ENCODE measurements at places on chromosomes 6 and 20.

- DNase-seq, result no peak
Observed at GRCh38 chr20:32282461-32282860, 5.0 kb downstream of the KIF3B start.

DNA sequence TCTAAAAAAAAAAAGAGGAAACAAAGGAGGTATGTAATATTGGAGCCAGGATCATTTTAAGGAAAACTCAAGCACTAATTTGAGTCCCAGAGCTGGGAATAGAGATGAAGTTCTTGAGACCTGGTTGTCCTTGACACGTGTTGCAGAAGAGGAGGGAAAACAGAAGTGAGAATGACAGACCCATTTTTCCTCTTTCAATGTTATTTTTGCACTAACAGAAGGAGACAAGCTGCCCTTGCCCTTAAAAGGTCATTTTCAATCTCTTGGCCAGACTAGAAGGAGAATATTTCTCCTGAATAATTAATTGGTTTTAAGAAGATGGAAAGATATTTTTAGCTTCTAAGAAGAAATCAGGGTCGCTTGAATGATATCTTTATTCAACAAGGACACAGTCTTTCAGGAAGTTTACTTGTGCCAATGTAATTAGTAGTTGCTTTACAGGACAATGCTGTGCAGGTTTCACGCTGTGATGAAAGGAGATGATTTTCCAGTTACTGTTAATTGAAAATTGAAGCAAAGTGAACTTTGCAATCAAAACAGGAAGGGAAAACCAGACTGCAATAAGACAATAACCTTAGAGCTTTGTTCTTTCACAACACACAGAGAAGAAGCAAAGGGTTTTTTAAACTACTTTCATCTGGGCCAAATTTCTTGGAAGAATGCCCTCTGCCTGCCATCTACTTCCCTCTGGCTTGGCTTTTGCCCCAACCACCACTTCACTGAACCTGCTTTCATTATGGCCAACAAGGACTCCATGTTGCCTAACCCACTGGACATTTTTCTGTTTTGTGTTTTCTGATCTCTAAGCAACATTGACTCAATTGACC lies 107.8 kb upstream of the SHLD1 start:
- DNase-seq, result no peak

GRCh38 chr6:33124525-33124901 lies 48.7 kb downstream of the HLA-DPB1 start:
- DNase-seq, result no peak

- DNase-seq, result no peak
Observed at GRCh38 chr20:61391812-61392520, 139.9 kb downstream of the CDH4 start.

- no peak for DNase-seq
Observed at GRCh38 chr6:11039040-11039439, 5.1 kb downstream of the ELOVL2 start.

GRCh38 chr20:38132156-38132909 lies 32.7 kb downstream of the TGM2 start:
- DNase-seq, result no peak

DNA sequence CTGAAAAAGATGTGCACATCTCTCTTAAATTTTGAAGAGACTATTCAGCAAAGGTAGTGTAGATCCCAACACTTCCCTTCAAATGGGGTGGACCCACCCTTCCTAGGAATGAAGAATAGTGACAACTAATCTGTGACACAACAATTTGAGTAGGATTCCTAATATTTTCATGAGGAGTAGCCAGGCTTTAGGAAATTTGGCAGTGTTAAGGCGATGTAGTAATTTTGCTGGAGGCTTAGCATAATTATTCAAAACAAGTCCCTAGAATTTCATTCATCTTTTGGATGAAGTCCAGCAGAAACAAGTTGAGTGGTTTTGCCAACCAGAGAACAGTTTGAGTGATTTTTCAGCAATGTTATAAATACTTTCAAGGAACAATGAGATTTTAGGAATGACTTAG lies 52.4 kb downstream of the ELOVL4 start:
- DNase-seq, result no peak

DNA sequence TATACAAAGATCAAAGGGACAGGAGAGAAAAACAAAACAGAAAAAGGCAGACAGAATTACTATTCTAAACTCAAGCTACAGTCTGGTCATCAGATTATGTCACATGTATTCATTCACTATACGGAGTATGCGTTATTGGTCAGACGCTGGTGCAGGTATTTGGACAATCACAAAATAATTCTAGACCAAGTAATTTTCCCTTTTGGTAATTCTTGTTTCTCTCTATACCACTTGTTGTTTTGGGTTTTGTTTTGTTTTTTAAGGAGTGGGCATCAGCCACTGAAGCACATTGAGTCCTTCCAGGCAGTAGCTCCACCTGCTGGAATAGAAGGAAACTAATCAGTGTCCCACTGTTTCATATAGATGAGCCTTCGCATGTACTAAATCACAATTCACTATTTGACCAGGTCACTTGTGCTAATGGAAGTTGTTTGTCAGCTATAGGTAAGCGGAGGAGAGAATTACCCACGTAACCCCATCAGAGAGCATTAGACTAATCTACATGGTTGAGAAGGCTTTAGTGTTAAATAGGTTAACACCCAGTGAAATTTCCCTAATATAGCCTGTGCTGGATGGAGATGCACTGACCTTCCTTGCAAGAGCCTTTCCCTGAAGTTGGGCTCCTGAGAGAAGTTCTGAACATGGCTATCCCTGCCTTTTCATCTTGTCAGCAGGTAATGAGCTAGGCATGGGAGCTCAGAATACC lies 77.9 kb downstream of the TNFAIP3 start:
- DNase-seq, result no peak

GRCh38 chr6:14423955-14424354 lies 306.4 kb downstream of the CD83 start:
- DNase-seq, result no peak

DNA sequence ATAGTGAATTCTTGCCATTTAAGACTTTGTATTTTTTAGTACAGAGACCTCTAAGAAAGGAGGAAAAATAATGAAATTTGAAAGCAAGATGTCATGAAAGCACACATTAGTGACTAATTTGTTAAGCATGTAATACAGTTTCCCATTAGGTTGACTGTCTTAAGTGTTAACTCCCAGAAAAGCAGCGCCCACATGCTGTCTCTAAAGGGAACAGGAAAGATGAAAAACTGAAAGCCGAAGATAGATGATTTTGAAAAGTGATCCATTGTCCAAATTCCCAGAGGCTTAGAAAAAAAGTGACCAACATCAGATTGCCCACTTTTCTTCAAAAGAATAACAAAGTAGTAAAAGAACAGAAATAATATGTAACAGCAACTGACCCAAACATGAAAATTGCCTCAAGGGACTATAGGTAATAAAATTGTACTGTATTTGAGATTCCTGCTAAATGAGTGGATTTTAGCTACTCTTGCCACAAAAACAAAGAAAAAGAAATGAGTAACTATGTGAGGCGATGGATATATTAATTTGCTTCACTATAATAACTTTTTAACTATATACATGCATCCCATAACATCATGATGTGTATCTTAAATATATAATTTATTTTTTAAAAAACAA lies 83.2 kb upstream of the OGFRL1 start:
- DNase-seq, result no peak

- no peak for DNase-seq
Observed at GRCh38 chr20:64238851-64239387, 16.6 kb upstream of the PCMTD2 start.

- DNase-seq, result no peak
Observed at GRCh38 chr6:17004269-17004668, 97.6 kb upstream of the STMND1 start.

GRCh38 chr20:56382696-56383095 lies 9.3 kb downstream of the AURKA start:
- no peak for DNase-seq

DNA sequence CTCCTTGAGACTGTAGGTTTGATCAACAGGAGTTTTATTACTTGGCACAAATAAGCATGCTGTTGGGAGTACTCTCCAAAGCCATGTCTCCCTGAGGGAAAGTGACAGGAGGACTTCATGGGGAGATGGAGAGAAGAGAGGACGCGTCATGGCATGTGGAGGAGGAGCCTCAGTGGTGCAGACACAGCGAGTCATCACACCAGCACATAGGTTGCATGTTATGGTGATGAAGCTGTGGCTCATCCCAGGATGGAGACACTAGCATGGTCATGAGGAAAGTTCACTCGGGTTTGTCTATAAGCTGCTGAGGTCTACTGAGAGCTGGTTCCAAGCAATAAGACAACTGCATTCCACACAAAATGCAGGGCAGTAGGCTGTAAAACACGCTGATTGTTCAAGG lies 13.2 kb upstream of the SSTR4 start:
- no peak for DNase-seq

DNA sequence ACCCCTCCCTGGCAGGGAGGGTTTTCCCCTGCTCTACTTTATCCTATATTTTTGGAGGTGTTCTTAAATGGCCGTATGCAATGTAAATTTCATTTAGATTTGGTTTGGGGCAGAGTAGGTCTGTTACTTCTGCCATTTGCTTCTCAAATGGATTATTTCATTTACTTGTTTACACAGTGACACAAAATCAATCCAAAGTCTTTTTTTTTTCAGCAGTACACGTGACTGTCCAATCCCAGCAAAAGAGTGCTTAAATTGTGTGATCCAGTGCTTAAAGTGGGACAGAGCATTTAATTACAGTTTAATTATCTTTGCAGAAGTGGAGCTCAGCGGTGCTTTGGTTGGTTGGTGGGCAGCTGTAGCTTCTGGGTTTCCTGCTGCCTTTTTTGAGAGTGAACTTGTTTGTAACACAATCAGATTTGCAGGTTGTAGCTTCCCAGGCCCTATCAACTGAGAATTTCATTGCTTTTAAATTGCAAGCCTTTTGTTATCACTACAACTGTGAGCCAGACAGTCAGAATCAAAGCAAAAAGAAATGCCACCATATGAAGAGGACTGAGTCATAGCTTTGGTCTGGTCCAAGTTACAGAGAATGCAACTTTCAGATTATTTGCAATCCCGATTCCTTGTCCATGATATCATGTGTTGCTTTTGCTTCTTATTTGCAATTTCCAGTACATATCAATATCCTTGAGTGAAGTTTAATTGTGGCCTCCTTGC lies 216.9 kb downstream of the DOK5 start:
- no peak for DNase-seq

DNA sequence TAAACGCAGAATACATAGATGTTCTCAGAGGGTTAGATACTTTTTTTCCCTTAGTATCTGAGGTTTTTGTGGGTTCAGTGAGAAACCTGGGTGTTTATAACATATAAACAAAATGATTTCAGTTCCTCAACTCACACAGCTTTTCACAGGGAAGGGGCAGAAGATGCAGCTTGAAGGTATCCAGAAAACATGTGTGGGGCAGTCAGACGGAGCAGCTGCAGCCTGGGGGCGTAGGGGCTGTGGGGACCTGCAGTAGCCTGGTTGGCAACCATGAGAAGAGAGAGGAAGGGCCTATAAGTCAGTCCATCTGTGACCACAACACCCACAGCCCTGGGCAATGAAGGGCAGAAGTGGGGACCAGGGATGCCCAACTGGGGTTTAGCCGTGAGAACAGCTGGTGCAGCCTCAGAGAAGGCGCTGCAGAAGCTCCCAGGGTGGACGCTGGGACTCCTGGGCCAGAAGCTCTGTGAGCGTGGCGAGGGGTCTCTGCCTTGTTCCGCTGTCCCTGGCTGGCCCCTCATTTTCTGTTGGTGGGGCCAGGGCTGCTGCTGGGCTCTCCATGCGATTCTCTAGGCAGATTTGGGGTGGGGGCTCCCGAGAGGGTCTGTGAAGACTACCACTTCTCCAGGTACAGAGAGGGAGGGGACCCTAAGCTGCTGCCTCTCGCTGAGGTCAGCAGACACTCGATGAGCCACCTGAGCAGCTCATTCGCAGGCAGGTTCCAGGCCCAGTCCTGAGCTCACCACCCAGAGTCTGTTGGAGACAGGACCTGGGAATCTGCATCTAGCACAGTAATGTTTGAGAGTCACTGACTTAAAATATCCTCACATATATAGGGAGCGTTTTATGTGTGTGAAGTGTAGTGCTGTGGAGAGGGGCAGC lies 181.2 kb downstream of the ZDHHC14 start:
- DNase-seq, result no peak

Data from AG04450 (cell line).